Activated CD8-positive, alpha-beta memory T cell treated with anti-CD3 and anti-CD28 coated beads for 1 hour (primary cell): ENCODE measurements at places on chromosomes 2 and 18.

DNA sequence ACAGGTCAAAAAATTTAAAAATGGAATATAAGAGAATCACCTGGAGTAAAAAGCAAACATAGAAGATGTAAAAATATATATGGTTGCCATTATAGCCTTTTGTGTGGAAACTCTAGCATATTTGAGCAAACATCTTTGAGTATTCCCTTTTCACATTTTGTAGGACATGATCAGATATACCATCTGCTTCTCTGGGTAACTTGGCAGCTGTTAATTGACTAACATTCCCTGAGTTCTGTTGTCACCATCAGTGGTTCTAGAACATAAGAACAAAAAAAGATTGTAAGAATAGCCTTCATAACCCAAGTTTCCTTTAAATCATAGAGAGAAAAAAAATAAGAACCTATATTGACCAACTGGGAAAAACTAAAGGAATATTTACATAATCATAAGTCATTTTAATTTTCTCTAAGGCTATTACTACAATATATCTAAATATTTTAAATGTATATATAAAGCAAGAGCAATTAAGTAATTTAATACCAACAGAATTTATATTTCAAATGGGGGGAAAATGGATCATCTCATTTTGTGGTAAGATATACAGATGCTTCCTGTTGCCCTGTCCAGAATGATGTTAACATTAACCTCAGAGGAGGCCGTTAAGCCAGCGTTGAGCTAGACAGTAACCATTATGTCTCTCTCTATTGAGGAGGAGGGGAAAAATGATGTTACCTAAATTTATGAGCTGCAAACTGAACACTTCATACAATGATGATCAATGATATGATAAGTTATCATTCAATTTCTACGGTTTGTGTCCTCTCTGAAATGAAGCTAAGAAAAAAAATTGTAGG, 9.8 kb upstream of the INO80D start:
- no peak for DNase-seq

- DNase-seq, result no peak
Observed at GRCh38 chr2:102848366-102848839, 86.6 kb downstream of the TMEM182 start.

DNA sequence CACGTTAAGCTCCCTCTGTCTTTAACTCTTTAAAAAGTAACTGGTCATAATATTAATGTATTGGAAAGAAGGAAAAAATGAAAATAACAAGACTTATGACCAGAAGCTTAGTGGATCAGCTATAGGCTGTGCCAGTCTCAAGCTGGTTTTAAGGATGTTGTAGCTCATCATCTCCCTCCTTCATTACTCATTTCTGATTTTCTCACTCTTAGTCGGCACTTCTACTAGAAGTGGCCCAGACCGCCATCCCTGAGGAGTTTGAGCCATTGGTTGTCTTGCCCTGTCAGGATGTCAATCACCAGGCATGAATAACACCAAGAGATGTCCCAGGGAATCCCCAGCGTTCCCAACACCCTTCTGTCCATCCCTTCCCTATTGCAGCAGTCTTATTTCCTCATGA, 151.5 kb downstream of the ASXL3 start:
- no peak for DNase-seq

DNA sequence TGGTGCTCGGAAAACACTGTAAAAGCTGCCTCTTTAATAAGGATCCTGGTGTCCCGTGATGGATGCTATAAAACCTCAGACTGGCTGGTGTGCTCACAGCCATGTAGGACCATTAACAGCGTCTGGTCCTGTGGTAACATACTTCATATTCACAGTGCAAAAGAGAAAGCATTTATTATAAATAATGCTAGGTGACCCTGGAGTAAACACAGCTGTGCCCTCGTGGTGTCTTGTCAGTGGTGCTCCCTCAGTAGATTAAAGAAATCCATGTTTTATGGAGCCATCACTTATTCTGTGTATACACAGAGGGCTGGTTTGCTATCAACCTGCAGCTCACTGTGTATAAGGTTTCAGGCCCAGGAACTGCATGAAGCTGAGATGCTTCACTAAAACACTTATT, 106.9 kb downstream of the CDK15 start:
- no peak for DNase-seq

DNA sequence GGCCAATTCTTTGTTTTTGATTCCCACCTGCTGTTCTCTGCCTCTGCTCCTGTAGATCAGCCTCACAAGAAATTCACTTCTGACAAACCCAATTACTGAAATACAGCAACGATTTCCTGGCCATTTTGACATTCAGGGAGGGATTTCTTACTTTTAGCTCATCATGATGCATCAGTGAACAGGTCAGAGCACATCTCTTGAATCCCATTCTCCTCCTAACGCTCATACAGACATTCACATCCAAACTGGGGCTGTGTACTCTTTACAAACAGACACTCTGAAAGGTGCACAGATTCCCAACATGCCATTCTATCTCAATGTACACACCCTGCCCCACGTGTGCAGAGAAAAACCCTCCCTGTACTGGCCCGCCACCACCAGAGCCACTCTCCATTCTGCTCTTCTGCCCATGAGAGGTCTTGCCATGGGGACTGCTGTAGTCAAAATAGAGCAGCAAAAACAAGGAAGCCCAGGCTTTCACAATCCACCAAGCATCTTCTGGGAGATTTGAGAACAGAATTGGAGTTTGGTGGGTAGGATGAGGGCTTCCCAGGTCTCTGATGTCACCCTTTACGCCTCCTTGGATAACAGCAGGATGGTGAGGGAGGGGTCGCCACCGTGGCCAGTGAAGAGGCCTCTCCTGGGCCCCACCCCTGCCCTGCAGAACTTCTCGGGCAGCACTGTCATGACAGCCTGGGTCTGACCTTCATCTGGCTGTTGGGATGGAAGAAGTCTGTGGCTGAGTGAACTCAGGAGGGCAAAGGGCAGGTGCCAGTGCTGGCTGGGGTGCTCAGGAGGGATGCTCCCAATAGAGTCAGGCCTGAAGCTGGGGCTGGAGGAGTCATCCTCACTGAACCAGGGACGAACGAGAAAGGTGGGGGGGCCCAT, 41.9 kb upstream of the ZFP36L2 start:
- DNase-seq, result no peak

- no peak for DNase-seq
Observed at GRCh38 chr2:84906108-84906899, 848 bp downstream of the TMSB10 start.

DNA sequence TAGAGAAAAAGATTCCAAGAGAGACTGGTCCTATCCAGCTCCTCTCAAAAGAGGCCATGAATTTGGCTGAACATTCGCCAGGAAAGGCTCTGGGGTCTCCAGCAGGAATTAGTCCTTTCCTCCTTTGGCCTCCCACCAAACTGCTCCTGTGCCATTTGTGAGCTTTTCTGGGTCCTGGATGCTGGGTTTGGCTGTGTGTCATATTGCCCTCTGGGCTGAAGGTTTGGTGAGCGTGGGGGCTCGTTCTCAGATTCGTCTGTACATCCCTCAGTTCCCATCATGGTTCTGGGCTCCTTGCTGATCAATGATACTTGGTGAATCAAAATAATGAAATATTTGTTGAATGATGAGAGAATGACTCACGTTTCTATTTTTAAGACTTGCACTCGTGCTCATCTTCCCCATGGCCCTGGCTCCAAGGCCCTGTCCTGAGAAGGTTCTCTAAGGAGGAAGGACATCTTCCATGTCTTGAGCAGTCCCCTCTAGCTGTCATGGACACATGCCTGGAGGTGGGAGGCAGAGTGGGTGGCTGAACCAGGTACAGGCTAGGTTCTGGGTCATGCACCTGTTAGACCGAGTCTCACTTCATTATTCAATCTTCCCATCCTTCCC, 47.8 kb upstream of the RHOB start:
- DNase-seq, result no peak

DNA sequence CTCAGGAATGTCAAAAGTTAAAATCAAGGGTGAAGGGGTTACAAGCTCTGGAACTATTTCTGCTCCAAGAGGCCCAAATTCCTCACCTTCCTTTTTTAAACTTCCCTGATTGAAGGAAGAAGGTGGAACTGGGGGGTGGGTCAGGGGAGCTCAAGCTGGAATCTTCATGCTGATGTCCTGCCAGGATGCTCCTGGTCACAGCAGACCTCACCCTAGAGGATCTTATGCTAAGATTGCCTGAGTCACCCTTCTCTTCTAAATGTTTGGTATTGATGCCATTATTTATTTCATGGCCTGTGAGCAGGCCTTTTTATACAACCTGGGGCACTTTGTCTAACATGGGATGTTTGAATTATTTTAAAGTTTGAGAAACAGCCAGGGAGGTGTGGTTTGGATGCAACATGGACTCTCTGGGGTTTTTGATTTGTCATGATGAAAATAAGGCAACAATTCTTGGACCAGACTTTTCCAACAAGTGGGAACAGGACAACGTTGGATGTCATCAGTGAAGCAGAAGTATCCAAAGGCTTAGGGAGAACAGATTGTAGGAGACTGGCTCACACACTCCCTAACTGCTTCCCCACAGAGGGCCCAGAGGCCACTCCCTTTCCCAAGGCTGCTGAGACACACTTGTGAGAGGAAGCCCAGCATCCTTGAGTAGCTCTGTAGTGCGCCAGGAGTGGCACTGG, 420.2 kb upstream of the MEX3C start:
- no peak for DNase-seq

- no peak for DNase-seq
Observed at GRCh38 chr18:11114653-11115052, 34.7 kb downstream of the PIEZO2 start.

GRCh38 chr2:55421326-55421725, 1.7 kb upstream of the CCDC88A start:
- DNase-seq, result no peak
